Pons (tissue), 1 donor: ENCODE measurements at places on chromosomes 16 and 17.

DNA sequence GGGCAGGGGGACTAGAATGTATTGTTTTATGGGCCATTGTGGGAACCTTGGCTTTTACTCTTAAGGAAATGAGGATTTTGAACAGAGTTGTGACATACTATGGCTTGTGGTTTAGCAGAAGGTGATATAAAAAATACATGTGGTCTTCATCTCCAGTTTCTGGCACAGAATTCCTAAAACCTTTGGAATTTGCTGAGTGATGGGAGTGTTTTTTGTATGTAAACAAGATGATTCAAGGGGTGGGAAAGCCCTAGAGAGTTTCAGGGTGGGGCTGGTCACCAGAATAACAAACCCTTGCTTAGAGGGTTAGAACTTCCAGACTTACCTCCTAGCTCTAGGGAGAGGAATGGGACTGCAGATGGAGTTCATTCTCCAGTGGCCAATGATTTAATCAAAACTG, 316.1 kb downstream of the PHKB start:
- DNase-seq, result no peak

DNA sequence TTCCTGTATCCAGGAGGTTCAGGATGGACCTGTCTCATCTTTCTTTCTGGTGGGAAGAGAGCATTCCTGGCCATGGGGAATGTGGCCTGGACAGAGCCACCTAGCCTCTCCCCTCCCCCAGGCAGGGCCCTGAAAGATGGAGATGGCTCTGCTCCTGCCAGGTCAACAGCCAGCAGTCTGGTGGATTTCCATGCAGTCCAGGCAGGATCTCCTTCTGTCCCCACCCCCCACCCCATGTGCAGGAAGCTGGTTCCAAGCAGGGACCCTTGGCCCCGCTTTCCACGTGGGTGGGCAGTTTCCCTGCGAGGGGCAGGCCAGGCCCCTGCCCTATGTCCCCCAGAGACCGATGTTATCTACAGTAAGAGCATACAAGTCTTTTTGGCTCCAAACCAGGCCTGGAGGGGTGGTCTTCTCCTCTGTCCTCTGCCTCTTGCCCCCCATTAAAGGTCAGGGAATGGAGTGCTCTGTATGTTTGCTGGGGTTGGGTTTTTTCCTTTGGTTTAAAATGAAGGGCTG, 240.5 kb downstream of the SEC14L1 start:
- no peak for DNase-seq

DNA sequence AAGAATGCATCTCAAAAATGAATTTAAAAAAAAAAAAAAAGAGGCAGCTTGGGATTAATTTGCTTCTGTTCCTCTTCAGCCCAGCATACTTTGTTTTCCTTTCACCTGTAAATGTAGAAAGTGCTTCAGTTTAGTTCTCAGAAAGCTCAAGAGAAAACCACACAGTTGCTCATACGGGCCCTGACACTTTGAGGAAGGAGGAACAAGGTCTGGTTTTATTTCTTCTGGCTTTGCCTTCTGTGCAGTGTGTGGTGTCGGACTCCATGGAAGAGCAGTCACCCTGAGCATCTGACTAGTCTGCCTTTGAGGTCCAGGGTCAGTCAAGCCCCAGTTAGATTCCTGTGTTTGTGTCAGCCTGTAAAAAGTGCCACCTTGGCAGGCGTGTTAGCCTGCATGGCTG, 27.6 kb downstream of the NMT1 start:
- no peak for DNase-seq

DNA sequence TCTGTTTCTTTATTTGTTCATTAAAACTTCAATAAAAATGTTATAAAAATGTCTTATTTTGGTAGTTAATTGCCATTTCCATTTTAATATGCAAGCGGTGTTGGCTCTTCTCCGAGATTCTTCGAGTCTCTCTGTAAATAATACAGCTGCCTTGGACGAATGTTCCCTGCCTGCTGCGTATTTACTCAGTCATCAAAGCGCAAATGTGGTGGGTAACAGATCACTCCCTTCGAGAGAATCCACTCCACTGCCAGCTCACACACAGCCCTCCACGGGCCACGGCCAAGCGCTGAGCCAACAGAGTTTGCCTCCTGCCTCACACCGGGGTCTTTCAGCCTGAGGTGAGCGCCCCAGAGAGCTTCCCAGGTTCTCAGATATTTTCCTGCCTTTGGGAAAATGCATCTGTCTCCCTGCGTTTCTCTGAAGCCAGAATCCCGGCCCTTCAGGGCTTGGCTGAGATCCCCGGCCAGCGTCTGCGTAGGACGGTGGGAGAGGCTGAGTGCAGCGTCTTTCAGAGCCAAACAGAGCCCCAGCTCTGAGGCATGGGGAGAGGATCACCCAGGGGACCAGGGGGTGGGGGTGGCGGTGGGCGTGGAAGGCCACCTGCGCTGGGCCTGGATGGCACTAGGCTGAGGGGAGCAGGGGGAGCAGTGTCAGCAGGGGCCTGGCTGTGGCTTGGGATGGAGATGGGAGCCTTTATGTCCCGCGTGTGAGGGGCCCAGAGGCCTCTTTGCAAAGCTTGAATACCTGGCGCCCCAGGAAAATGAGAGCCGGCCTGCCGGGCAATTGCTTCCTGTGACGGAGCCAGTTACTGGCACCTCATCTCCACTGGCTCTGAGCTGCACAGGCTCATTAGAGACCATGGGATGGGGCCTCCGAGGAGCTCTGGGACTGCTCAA, 248.7 kb downstream of the RBFOX3 start:
- DNase-seq, result no peak

DNA sequence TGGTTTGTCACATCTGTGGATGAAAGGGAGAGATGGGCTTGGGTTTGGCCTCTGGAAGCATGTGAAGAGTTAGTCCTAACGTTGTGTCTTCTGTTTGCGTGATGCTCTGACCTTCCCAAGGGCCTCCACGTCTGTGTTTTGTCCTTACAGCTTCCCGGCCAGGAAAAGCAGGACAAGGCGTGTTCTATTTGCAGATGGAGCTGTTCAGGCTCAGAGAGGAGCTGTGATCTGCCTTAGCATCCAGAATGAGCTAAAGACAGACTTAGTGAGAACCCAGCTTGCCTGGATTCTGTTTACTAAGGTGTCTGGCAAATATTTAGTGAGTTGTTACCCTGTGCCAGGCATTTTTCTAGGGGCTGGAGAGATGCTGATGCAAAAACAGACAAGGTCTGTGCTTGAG, 282.1 kb downstream of the CBLN1 start:
- no peak for DNase-seq
